Spinal cord (tissue), 10 donors: ENCODE measurements at places on chromosomes 5 and 9. TPM values are rescaled to one million over a fixed set of nuclear protein-coding genes. Genes with fewer than 3 reads are reported as not detected.
A peak's percentile ranks its signal among the peaks of the same experiment; 100 is the strongest.

DNA sequence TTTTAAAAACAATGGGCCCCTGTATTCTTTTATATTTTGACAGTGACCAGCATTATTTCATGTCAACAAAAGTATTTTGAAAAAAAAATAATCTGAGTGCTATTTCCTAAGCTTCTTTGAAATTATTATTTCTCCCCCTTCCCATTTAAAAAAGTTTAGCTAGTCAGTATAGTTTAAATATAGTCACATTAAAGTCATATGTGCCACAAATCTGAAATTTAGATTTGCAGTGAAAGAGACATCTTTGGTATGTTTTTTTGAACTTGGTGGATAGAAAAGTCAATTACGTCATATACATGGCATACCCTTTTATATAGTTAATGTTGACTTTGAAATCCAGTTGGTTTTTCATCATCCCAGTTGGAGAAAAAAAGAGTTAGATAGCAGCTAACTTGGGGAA, 297.0 kb downstream of the CCDC171 start:
- no peak for DNase-seq

GRCh38 chr5:42621662-42622061, 135.0 kb upstream of the CCDC152 start:
- no peak for DNase-seq

GRCh38 chr5:68334553-68334886, 119.0 kb downstream of the PIK3R1 start:
- DNase-seq = no peak

Gene SLC6A7
- total RNA-seq = 4.4 TPM

Gene FAM78A
- 3.9 TPM for total RNA-seq

Gene RNF208
- total RNA-seq = 3.0 TPM

Gene F2R
- 18.7 TPM for total RNA-seq

- no peak for DNase-seq
Observed at GRCh38 chr5:178307267-178308045, 74.9 kb upstream of the PHYKPL start.

DNA sequence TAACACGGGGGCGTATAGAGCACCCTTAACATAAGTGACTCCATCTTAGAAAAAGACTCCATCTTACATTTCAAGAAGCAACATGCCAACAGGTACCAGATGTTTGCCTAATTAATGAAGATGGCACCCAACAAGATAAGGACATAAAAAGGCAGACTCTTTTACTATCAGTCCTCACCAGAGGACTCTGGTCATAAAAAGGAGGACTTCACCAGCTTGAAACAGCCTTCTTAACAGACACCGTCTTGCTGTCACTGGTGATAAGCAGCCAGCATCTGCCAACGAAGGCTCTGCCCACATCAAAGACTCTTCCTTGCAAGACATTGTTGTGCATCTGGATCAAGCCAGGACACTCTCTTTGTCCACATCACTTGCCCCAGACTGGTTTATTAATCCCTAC, 80.3 kb downstream of the S1PR3 start:
- DNase-seq = no peak

Gene FST
- 3.3 TPM for total RNA-seq

Gene MSANTD3
- total RNA-seq = 22.2 TPM

Gene LCN12
- 0.20 TPM for total RNA-seq

GRCh38 chr5:140342896-140343295, 3.5 kb downstream of the HBEGF start:
- DNase-seq = no peak

GRCh38 chr5:129803403-129803802, 55.5 kb downstream of the MINAR2 start:
- DNase-seq = no peak

Gene FASTKD3
- 11.8 TPM for total RNA-seq

Gene SLIT3
- total RNA-seq = 18.1 TPM

DNA sequence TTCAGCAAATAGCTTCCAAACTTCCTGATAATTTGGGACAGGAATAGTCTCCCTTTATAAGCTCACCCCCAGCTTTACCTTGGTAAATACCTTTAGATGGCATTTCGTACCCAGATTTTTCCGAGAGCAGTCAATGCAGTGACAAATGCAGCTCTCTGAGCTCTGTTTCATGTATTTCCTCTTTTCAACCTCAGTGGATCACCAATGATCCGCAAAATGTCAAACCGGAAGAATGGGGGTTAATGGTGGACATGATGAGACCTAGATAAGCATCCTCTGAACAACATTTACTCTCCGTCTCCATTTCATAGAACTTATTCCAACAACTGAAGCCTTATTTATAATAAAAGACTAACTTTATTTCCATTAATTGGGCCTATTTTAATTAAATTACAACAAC, 227.3 kb downstream of the MCTP1 start:
- no peak for DNase-seq

DNA sequence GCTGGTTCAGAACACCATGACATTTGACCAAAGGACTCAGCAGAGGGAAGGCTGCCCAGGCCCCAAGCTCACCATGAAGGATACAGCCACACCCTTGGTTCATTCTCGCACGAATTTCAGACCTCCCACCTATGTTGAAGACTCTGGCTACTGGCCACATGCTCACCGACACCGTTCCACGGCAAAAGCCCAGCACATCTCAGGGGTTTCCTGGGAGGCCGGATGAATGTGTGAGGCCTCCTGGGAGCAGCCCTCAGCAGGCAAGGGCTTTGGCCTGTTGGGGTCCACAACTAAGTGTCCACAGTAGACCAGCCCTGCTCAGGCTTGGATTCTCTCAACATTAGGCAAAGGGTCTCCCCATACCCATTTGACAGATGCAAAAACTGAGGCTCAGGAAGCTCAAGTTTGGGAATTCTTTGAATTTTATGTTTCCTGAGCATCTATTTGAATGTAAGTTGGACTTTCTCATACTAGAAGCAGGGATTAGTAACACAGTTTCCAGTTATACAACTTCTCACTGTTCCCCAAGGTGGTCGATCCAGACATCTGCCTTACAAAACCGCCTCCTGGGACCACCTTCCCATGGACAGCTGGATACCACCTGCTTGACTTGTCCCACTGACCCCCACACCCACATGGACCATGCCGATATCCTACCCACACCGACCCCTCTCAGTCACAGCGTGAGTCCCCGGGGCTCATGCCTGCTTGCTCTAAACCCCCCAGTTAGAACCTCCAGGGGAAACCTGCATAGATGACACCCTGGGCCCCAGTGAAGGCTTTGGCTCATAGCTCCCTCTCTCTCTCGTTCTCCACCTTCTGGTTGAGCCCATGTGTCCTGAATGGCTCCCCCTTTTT, 27.9 kb downstream of the CCT5 start:
- no peak for DNase-seq

- no peak for DNase-seq
Observed at GRCh38 chr5:169067751-169068173, 233.2 kb downstream of the SLIT3 start.

- no peak for DNase-seq
Observed at GRCh38 chr9:108033976-108034964, 544.7 kb upstream of the KLF4 start.

Gene SLC9A3
- 2.3 TPM for total RNA-seq

Gene LCNL1
- total RNA-seq = 54.0 TPM

Gene PCDHB6
- total RNA-seq = 2.7 TPM

Gene FOXD4L4
- total RNA-seq = 0.22 TPM

DNA sequence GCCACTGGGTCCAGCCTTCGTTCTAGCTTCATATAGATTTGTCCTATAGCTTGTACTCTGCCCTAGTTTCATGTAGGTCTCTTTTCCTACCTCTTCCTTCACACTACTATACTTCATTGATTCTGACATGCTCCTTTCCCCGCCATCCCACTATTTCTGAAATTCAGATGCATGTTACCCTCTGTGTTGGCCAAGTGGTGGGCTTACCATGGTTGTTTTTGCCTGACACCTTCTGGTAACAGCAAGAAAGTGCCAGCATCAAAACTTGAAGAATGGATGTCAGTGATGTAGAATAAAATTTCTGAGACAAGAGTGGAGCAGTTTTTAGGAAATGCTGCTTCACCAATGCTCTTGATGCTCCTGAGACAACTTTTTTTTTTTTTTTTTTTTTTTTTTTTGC, 19.5 kb upstream of the SERINC5 start:
- no peak for DNase-seq

DNA sequence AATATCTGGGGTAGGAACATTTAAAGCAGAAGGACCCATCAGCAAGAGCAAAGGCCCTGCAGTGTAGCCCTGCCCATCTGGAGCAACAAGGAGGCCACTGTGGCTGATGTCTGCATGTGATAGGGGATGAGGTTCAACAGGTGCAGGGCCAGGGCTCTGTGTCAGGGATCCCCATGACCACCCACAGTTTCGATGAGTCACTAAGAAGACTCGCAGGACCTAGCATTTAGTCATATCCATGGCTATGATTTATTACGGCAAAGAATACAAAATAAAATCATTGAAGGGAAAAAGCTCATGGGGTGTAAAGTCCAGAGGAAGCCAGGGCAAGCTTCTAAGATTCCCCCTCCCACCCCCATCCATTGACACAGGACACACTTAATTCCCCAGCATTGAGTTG, 188.6 kb downstream of the ADGRV1 start:
- no peak for DNase-seq

DNA sequence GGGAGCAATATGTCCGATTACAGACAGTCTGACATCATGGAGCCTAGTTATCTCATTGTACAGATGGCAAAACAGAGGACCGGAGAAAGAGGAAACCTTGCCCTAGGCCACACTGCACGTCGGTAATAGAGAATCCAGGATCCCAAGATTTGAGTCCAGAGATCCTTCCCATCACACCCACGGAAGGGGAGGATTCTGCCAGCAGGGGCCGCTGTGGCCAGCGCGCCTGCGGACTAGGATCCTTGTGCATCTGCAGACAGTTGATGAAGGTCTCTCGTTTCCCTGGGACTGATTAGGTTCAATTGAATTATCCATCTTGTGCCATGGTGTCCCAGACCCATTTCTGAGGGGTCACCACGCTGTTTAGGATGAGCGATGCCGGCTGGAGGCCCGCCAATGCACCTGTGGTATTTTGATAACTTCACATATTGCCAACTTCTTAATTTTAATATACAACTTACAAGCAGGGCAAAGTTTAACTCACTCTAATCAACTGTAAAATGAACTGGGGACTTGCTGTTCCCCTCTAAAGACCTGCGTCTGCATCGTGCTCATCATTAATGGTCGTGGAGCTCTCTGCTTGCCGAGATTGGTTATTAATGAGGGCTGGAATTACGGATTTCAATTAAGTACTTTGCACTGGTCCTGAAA, 592.7 kb upstream of the BRINP1 start:
- peak; percentile 20 for DNase-seq
